ENCODE measurements at places on chromosomes 3 and 15.

DNA sequence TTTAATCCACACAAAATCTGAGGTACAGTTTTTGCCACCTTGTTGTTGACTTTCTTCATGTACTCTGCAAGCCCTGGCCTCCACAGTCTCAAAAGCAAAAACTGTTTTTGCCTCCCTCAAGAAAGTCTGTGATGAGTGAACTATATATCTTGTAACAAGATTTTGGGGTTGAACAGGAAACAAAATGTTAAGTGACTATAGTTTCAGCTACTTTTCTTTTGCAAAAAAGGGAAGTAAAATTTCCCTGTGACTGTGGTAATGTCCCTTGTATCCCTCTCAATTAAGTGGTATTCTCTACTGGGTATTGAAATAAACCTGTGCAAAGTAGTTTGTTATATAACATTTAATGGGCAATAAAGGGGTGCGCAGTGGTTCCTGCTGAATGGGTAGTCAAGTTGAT is 21.3 kb upstream of the SCAANT1 start:
- no peak for DNase-seq

DNA sequence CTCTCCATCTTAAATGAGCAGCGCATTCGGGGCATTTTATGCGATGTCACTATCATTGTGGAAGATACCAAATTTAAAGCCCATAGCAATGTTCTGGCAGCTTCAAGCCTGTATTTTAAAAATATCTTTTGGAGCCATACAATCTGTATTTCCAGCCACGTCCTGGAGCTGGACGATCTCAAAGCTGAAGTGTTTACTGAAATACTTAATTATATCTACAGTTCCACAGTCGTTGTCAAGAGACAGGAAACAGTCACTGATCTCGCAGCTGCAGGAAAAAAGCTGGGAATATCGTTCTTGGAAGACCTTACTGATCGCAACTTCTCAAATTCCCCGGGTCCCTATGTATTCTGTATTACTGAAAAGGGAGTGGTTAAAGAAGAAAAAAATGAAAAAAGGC is 44.4 kb upstream of the RASA2 start:
- DNase-seq = no peak

GRCh38 chr15:39961051-39961450 is 27.1 kb downstream of the EIF2AK4 start:
- DNase-seq = no peak

DNA sequence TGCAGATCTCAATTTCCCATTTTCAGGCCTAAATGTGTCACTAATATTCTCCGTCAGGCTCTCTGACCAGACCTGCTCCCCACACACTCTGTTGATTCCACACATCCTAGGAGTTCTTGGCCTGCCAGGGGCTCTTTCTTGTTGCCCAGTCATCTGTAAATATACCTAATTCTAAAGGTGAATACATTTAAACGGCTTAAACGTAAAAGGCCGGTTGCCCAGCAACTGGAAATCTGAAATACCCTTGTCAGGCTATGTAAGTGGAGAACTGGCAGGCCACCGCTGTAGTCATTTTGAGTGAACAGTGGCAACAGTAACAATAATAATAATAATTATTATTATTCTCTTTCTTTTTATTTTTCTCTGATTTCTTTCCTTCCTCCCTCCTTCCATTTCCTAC is 302.7 kb downstream of the AGBL1 start:
- DNase-seq = no peak

Data from GM04504 (cell line).